Esophagus muscularis mucosa (tissue), 4 donors: ENCODE measurements at places on chromosomes 1 and 21. TPM values are rescaled to one million over a fixed set of nuclear protein-coding genes. Genes with fewer than 3 reads are reported as not detected.

F13B gene
- not detected for total RNA-seq

SMAP2 gene
- total RNA-seq = 30.2 TPM

MMEL1 gene
- total RNA-seq = 0.78 TPM

CLCA1 gene
- not detected for total RNA-seq

S100A3 gene
- total RNA-seq = not detected

MRAP gene
- not detected for total RNA-seq

CFHR2 gene
- total RNA-seq = not detected

SYT11 gene
- 25.1 TPM for total RNA-seq

UTS2 gene
- not detected for total RNA-seq

DIRAS3 gene
- 2.1 TPM for total RNA-seq

OR10Z1 gene
- not detected for total RNA-seq

CTTNBP2NL gene
- 17.0 TPM for total RNA-seq

PLEKHN1 gene
- total RNA-seq = not detected

PLA2G2F gene
- total RNA-seq = not detected

RGSL1 gene
- total RNA-seq = not detected

OR11L1 gene
- total RNA-seq = not detected

TMPRSS15 gene
- not detected for total RNA-seq

DLGAP3 gene
- total RNA-seq = 0.06 TPM

RGS4 gene
- 39.9 TPM for total RNA-seq

LRRC53 gene
- under 0.01 TPM for total RNA-seq

PTPRC gene
- total RNA-seq = 11.6 TPM

REN gene
- total RNA-seq = not detected

PLPPR5 gene
- not detected for total RNA-seq

SYNC gene
- total RNA-seq = 189 TPM

OR2T27 gene
- not detected for total RNA-seq

SPATA46 gene
- not detected for total RNA-seq

CLIC6 gene
- total RNA-seq = under 0.01 TPM

ETS2 gene
- 53.9 TPM for total RNA-seq

SNRNP40 gene
- 45.7 TPM for total RNA-seq

LRRC71 gene
- total RNA-seq = not detected
